ENCODE measurements at places on chromosomes 12 and 14.

GRCh38 chr14:35028435-35028834 is 17.6 kb upstream of the FAM177A1 start:
- no peak for DNase-seq

DNA sequence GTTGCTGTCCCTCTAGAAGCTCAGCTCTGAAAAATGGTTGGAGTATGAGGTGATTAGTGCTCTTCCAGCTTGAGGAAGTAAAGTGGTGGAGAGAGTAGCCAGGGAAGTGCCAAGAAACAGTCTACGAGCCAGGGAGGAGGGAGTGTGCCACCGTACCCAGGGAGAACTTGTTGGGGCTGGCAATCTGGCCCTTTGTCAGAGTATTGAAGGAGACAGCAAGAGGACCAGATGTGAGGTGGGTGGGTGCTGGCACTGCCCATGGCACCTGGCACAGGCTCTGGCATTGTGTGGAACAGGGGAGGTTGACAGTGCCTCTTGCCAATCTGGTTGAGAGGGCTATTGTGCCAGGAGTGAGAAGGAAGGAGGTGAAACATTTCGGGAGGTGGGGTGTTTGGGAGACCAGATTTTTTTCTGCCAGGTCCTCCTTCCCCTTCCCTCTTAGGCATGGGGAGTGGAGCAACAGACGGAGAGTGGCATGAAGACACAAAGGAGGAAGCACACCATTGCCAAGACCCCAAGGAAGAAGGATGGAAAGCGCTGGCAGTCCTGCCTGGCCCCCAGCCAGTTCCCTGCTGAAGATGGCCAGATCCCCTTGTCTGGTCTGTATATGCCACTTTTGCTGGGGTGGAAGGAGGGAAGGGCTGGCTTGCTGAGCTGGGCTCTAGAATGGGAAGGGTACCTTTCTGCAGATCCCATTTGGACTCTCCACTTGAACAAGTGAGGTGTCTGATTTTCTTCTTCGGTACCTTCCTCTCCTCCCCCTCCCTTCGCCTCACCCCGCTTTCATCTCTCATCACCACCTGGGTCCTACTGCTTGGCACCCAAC is 37.5 kb downstream of the ZFHX2 start:
- DNase-seq = no peak

GRCh38 chr14:36550899-36551298 is 30.9 kb upstream of the NKX2-1 start:
- no peak for DNase-seq

GRCh38 chr14:22814941-22815713 is at the start of gene SLC7A7:
SLC7A7 (minus strand) TSS chr14:22815435; CDS start chr14:22813398, 2,037 bp downstream.
- DNase-seq = no peak

- DNase-seq = peak; percentile 75
Observed at GRCh38 chr14:61475316-61475715, 153.9 kb downstream of the PRKCH start.

GRCh38 chr12:105454688-105455087 is 124.2 kb downstream of the C12orf75 start:
- no peak for DNase-seq

DNA sequence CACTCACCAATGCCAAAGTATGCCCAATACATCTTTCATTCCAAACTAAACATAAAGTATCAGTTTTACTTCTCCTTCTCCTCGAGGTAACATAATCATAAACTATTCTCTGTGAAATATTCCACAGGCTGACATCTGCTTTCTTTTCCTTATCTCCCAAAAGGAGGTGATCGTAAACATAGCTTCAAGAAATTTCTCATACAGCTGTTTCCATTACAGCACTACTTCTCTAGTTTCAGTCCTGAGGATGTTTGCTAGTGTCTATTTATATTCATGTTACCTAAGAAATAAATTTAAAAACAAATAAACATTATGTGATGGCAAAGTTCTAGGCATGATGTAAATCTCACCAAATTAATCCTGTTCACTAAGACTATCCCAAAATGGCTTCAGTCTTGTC is 90.1 kb upstream of the CPSF6 start:
- no peak for DNase-seq

GRCh38 chr12:70459786-70460185 is 93.7 kb downstream of the KCNMB4 start:
- DNase-seq = no peak

- DNase-seq = no peak
Observed at GRCh38 chr12:62748941-62749468, 185.9 kb downstream of the PPM1H start.

- no peak for DNase-seq
Observed at GRCh38 chr14:75310295-75311111, 31.9 kb downstream of the FOS start.

- no peak for DNase-seq
Observed at GRCh38 chr12:114189266-114189665, 216.7 kb downstream of the TBX5 start.

DNA sequence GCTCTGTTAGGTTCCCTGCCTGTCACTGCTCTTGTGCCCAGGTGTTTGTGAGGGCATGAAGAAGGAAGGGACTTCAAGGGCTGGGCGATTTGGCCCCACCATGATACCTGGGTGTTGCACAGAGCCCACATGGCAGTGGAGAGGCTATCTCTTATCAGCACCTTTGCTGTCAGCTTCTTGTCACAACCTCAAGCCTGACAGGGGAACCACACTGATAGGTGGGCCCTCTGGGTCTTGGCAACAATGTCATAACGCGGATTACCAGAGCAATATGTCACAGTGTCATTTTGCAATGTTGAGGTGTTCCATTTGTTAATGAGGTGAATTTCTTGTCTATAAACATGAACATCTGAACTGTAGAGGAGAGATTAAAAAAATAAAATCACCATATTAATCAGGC is 22.9 kb upstream of the CACNA1C start:
- no peak for DNase-seq

- DNase-seq = no peak
Observed at GRCh38 chr12:80299219-80299618, 144.8 kb upstream of the PTPRQ start.

DNA sequence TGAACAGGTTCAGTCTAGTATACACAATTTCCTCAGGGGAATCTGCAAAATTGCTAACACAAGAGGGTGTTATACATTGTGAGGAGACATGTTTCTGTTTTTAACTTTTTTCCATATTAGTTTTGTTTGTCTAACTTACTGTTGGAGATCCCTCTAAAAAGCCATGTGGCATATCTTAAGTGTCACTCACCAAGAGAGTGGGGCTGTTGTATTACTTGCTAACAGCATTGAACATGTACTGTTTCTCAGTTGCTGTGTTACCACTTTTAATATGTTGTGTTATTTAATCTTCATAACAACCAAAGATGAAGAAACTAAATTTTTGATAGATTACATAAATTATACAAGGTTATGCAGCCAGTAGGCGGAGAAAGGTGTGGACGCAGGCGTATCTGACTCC is 154.3 kb upstream of the NPAS3 start:
- DNase-seq = no peak

- no peak for DNase-seq
Observed at GRCh38 chr12:66058554-66058953, 72.0 kb downstream of the LLPH start.

- no peak for DNase-seq
Observed at GRCh38 chr14:63164108-63164683, 40.0 kb upstream of the RHOJ start.

GRCh38 chr14:74618078-74618952 is 6.3 kb upstream of the LTBP2 start:
- no peak for DNase-seq

DNA sequence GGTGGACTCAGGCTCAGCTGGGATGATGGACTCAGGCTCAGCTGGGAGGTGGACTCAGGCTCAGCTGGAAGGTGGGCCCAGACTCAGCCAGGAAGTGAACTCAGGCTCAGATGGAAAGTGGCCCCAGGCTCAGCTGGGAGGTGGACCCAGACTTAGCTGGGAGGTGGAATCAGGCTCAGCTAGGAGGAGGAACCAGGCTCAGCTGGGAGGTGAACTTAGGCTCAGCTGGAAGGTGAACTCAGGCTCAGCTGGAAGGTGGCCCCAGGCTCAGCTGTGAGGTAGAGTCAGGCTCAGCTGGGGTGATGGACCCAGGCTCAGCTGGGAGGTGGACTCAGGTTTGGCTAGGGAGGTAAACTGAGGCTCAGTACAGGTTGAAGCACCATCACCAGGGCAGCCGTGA is 21.8 kb upstream of the C14orf180 start:
- DNase-seq = no peak

- no peak for DNase-seq
Observed at GRCh38 chr12:101878243-101878821, 952 bp downstream of the DRAM1 start.

DNA sequence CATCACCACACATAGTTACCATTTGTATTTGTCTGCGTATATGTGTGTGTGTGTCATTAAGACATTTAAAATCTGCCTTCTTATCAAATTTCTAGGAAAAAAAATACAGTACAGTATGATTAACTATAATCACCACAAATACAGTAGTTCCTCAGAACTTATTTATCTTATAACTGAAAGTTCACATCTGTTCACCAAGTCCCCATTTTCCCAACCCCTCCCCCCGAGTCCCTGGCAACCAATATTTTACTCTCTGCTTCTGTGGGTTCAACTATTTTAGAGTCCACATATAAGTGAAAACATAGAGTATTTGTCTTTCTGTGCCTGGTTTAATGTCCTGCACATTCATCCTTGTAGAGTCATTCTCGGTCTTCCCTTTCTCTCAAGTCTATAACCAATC is 12.3 kb downstream of the CAPS2 start:
- no peak for DNase-seq

- no peak for DNase-seq
Observed at GRCh38 chr12:4789776-4790175, 69.6 kb downstream of the GALNT8 start.

- no peak for DNase-seq
Observed at GRCh38 chr14:75273272-75274049, 5.2 kb upstream of the FOS start.

DNA sequence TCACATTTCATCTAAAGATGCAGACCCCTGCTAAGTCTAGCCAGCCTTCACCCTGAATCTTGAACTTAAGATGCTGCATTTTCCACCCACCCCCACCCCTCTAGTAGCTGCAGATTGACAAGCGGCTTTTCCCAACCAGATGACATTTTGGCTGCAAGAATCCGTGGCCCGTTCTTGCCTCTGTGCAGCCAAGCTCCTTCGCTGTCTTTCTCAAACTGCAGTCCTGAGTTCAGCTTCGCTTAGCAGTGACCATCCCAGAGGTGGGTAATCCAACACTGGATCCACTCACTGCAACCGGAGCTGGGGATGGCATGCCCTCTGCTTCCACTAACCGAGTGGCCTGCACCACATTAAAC is 765 bp upstream of the NFYB start:
- DNase-seq = no peak

GRCh38 chr12:129693731-129694130 is 210.1 kb downstream of the TMEM132D start:
- DNase-seq = no peak

DNA sequence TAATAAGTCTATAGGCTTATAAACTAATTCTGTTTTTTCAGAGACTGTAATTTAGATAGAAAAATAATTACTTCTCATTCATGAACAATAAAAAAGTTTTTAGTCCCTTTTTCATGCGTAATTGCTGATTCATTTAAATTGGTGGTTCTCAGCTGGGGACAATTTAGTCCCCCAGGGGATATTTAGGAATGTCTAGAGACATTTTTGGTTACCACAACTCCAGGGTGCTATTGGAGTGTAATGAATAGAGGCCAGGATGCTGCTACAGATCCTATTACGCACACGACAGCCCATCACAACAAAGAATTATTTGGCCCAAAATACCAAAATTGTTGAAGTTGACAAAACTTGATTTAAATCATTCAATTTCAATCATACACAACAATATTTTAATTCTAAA is 22.8 kb upstream of the VCPKMT start:
- no peak for DNase-seq

GRCh38 chr14:61219256-61219655 is 61.9 kb downstream of the TMEM30B start:
- no peak for DNase-seq

DNA sequence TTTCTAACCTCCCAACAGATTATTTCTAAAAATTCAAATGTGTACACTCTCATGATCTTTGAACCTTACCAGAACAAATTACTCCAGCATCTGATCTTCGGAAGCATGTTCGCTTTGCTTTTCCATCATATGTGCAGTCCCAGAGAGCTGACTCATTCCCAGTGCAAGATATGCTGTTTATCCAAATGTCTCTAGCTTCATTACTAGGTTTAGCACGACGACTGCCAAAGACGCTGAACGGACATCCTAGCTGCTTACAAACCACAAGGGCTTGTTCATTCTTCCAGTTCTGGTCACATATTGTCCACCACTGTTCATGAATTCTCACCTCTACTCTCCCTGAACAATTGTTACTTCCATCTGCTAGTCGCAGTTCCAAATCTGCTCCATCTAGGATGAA is 40.5 kb downstream of the CD163L1 start:
- no peak for DNase-seq

- DNase-seq = peak; percentile 19
Observed at GRCh38 chr14:69242311-69243224, 17.4 kb upstream of the GALNT16 start.

- DNase-seq = no peak
Observed at GRCh38 chr14:75531660-75532317, 9.5 kb downstream of the BATF start.

- no peak for DNase-seq
Observed at GRCh38 chr14:94897561-94897960, 127.6 kb upstream of the GSC start.

GRCh38 chr12:51381226-51382079 is 9.8 kb downstream of the GALNT6 start:
- DNase-seq = peak; percentile 62

DNA sequence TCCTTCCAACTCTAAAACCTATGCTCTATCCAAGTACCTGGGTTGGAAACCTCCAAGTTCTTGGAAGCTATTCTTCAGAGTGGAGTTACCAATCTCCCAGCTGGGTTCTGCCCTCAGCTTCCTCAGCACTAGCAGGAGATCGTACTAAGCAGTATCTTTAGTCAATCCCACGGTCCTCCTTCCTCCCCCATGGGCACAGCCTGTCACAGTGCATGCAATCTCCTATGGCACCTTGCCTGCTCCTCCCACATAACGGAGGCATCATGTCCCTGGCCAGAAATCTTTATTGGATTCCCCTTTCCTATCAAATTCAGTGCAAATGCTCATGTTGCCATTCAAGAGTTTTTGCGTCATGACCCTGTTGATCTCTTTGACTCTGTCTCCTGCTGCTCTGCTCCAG is 5.4 kb upstream of the LPAR5 start:
- no peak for DNase-seq

DNA sequence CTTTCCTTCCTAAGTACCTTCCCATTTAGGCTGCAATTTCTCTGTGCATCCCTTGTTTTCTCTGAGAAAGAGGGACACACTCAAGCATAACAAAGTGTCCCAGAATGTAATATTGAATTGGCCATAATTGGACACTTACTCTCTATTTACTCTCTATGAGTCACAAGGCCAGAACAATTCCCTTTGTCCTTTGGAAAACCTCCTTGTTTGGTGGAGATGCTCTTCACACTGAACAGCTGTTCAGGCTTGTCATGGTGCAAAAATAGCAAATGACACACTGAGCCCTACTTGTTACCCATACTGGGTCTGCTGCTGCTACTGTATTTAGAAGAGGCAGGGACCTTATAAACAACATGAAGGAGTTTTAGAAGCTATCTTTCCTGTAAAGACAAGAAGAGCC is 1590.5 kb upstream of the TMEM132C start:
- peak; percentile 88 for DNase-seq

All from NCI-H748 treated with DMSO at 0.1 percent for 48 hours (cell line).